ENCODE measurements at places on chromosomes 12 and 14.
A peak's percentile ranks its signal among the peaks of the same experiment; 100 is the strongest.

GRCh38 chr12:121096199-121096798 is 36.4 kb upstream of the P2RX7 start:
- DNase-seq, result no peak

DNA sequence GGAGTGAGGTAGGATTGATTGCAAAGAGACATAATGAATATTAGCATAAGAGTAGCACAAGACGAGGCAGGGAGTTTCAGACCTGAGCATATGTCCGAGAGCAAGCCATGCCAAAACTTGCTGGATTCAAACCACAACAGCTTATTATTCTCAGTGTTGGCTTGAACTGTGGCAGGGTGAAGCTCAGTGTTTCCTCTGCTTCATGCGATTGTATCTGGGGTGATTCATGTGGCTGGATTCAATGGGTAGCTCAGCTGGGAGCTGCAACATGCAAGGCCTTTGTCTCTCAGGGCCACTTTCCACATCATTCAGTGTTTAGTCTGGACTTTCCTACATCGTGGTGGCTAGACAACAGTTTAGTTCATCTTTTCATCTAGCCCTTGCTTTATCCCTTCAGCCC is 22.1 kb upstream of the E2F7 start:
- DNase-seq, result peak; percentile 42

DNA sequence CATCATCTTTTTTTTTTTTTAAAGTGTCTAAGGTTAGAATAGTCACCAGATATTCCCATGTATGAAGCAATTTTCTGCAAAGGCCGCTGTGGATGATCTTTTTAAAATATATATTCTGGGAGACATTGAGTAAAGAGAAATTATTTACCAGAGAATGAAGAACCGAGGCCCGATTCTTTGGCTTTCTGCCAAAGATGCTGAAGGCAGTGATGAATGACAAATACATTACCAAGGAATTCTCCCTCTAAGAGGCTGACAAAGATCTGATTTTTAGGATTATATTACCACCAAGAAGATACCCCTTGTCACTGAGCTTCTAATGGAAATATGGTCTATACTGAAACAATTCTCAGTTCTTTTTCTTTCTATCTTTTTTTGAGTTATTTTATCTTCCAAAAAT is 336.8 kb downstream of the NAV3 start:
- DNase-seq, result no peak

- no peak for DNase-seq
These were observed 92.9 kb downstream of the SPTSSA start for GRCh38 chr14:34368971-34369647.

DNA sequence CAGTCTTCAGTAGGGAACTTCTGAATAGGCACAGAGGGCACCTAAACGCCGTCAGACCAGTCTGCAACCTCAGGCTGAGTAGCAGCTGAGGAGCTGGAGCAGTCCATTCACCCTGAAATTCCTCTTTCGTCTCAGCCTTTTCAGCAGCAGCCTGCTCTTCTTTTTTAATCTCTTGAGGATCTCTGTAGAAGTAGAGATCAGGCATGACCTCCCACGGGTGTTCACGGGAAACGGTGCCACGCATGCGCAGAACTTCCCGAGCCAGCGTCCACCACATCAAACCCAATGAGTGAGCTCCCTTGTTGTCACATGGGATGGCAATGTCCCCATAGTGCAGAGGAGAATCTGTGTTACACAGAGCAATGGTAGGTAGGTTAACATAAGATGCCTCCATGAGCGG is 11.1 kb upstream of the MARK3 start:
- no peak for DNase-seq

- DNase-seq, result no peak
These were observed 76.3 kb downstream of the ESR2 start for GRCh38 chr14:64217834-64218233.

DNA sequence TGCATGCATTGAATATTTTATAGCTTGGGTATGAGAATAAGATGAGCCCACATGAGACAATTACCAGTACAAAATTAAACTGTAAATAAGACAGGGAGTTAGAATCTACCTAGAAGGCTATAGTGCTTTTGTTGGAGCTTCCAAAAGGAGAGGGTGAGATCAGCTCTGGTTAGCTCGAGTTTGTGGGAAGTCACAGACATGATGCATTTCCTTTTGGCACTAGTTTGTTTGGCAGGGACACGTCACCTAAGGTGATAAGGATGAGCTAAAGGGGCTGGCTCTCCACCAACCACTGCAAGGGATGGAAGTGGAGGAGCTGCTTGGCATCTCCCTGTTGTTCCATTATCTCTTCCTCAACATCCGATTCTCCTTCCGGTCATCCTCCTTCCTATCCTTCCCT is 48.5 kb upstream of the CPM start:
- DNase-seq, result no peak

DNA sequence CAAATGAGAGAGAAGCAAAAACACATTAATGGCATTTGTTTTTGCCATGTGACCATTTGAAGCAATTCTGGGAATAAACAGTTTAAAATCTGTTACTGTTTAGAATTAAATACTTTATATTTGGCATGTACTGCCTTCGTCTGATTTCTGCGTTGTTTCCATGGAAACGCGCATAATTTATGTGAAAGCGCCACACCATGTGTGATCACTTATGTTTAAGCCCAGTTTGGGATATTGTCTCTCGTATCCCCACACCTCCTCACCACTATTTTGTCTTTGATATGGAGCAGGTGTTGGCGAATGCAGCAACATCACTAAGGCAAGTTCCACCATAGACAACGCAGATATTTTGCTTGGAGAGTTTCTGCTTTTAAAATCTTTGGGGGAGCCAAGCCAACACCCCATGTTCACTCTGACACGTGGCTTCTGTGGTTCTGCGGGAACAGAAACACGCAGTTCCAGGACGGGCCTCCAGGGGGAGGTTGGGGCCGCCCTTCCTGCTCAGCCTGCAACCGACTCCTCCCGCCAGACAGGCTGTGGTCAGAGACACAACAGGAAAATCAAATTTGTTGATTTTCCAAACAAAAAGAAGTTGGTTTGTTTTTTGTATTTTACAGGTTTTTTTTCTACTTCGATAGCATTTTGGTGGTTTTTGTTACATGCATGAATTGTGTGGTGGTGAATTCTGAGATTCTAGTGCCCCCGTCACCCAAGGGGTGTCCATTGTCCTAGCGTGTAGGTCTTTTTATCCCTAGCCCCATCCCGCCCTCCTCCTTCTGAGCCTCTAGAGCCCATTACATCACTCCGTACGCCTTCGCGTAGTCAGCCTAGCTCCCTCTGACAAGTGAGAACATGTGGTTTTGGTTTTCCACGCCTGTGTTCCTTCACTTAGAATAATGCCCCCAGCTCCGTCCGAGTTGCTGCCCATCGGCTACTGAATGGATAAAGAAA is 101.9 kb upstream of the SFSWAP start:
- no peak for DNase-seq

DNA sequence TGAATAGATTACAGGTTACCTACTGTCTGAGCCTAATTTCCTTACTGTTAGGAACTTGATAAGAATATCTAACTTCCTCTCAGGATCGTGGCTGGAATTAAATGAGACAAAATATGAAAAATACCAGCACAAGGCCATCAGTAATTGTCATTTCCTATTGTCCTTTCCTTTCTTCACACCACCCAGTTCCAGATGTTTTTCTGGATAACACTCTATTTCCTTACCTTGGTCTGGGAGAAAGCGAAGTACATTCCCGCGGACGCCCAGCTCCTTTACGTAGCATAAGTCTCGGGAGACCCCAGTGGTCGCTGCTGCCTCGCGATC is 376 bp downstream of the GDF3 start:
- no peak for DNase-seq

DNA sequence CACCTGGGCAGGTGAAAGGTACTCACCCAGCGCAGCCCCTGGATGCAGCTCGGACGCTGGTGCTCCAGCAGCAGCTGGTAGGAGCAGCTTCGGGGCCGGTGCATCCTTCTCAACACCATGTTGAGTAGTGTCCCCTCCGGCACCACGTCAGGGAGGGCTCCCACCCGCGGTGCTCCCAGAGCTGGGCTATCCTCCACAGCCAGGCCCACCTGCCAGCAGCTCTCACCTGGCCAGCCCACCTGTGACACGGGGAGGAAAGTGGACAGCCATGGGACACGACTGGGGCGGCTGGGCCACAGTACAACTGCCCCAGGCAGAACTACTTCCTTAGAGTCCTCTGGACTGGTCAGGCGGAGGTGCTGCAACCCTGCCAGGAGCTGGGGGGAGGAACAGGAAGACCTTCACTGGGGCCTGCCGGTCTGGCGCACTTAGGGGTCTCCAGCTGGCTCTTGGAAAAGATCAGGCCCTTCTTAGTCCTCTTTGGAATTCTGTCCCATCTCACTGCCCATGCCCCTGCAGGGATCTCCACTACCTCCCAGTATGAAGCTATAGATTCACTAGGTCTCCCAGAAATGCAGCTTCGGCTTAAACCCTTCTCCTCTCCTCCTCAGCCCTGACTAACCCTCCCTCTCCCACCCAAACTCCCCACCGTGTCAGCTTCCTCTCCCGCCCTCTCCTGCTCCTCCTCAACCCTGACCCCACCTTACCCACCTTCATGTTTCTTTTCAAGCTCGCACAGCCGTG is 668 bp downstream of the RAPGEF3 start:
- DNase-seq, result no peak

DNA sequence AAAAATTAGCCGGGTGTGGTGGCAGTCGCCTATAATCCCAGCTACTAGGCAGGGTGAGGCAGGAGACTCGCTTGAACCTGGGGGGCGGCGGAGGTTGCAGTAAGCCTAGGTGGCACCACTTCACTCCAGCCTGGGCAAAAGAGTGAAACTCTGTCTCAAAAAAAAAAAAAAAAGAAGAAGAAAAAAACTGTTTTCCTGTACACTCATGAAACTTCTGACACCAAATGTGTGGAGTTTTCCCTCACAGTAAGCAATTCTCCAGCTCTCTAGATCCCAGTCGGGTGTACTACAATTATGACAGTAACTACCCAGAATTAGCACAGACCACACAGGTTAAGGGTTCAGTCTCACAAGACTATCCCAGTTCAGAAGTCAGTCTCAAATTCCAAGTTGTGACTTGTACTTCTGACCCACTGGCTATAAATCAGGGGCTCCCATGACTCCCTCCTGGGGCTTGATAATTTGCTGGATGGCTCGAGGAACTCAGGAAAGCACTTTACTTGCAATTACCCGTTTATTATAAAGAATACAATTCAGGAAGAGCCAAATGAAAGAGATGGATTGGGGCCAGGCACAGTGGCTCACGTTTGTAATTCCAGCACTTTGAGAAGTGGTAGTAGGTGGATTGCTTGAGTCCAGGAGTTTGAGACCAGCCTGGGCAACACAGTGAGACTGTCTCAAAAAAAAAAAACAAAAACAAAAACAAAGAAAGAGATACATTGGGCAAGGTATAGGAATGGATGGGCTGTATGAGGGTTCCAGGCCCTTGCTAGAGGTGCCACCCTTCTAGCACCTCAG is 12.4 kb upstream of the ARF6 start:
- DNase-seq, result no peak

DNA sequence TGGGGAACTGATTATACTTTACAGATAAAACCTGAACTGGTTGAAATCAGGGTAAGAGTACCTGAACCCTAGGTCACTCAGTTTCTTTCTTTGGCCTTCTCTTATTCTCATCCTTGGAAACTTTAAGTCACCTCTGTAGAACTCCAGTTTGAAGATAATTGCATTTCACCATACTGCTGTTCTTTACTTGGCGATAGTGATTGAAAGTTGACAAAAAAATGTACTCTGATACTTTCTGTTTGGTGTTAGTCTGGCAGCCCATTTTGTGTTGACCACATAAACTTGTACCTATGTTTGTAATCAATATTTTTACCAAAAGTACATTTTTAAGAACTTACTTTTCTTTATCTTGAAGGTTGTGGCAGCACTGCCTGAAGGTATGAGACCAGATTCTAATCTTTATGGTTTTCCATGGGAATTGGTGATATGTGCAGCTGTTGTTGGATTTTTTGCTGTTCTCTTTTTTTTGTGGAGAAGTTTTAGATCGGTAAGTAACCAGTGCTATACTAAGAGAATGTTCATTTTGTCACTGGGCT is 42.9 kb downstream of the MIA2 start:
- no peak for DNase-seq

DNA sequence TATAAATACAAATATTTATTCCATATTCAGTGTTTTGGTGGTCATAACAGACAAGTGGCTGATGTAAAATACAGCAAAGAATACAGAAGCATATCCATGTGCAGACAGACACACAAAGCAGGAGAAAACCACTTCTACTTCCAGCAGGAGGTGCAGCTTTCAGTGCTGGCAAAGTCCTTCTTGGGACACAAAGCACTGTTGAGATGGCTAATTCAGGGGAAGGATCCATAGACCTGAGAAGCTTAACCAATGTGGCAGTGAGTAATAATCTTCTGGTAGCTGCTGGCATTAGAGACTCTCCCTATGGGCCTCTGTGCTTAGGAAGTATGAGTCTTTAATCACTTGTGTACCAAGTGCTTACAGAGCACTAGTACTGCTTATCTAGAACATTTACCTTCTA is 26.8 kb downstream of the AMN1 start:
- DNase-seq, result no peak

DNA sequence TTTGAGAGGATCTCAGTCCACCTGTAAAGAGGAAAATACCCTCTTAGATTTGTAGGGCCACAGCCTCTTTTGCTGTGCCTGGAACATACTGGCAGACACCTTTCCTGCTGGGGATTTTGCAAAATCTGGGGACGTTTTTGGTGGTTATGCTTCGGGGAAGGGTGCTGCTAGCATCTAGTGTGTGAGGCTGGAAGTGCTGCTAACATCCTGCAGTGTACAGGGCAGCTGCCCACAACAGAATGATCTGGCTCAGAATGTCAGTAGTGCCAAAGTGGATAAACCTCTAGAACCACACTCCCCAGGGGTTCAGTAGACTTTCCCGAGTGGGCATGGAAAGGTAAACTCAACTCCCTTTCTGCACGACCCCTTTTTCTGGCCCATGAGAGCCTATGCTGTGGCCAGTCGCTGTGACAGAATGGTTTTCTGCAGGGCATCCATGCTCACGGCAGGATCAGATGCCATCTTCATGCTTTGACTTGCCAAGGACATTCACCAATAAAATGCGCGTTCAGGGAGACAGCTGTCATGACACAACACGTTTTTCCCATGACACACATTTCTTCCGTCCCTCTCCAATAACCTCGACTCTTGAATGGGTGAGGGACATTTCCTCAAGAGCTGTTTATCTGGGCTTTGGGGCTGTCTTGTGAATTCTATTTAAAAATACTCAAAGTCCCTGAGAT is 240.9 kb downstream of the RGS6 start:
- no peak for DNase-seq

DNA sequence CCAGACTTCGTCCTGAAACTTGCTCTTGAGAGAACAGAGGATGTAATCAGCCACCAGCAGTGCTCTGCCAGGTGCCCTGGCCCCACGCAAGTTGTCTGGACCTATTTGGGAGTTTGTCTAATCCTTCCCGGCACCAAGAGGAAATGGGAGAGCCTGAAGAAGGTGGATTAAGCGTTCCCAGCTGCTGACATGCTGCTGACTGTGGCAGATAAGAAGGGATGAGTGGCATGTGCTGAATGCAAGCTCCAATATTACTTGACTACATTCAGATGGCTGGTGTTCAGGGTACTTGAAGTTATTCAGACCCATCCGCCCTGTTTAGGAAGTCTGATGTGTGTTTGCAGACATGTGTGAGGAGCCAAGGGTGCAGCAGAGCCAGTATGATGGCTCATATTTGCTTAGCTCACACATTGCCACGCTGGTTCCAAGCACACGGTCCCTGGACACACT is 440.6 kb upstream of the CCDC196 start:
- DNase-seq, result no peak

All from fibroblast of skin of left biceps (primary cell).